ENCODE measurements at places on chromosomes 2 and 18.

GRCh38 chr2:150214626-150215025 lies 272.8 kb downstream of the RND3 start:
- no peak overlapping the region for H3K4me3 ChIP-seq
- H3K4me1 ChIP-seq = peaks cover 17% of the 10 kb centered on the region
- H3K36me3 ChIP-seq = no peaks in the 10 kb centered on the region
- no peak overlapping the region for H3K27ac ChIP-seq
- no peaks in the 10 kb centered on the region for H3K27me3 ChIP-seq
- no peak for DNase-seq

DNA sequence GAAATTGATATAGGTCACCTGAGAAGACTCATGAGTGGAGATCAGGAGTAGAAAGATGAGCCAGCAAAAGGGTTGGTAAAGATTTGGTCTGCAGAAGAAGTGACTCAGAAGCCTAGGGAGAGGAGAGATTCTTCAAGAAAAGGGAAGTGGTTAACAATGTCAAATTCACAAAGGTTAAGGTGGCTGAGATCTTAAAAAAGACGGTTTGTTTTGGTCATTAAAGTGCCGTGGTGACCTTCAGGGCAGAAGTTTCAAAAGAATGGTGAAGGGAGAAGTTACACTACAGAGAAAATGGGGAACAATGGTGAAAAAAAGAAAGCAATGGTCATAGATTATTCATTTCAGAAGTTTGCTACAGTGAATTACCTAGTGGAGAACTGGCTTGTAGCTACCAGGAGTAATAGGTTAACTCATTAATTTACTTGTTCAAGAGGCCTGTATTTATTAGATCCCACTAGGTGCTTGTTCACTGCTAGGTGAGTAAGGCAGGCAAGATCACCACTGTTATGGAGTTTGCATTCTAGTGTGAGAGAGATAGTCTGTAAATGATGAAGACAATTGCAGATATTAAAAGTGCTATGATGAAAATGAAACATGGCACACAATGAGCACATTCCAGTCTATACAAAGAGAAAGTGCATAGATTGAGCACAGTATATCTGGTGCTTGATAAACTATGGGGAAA lies 43.0 kb downstream of the FBXO48 start:
- H3K36me3 ChIP-seq = no peaks in the 10 kb centered on the region
- no peak for DNase-seq
- no peaks in the 10 kb centered on the region for H3K4me1 ChIP-seq
- H3K27me3 ChIP-seq = no peaks in the 10 kb centered on the region
- no peak overlapping the region for H3K4me3 ChIP-seq
- no peak overlapping the region for H3K27ac ChIP-seq

GRCh38 chr2:144914113-144914512 lies 394.2 kb upstream of the ZEB2 start:
- H3K36me3 ChIP-seq = no peaks in the 10 kb centered on the region
- no peaks in the 10 kb centered on the region for H3K27me3 ChIP-seq
- no peak overlapping the region for H3K4me3 ChIP-seq
- H3K4me1 ChIP-seq = no peaks in the 10 kb centered on the region
- no peak for DNase-seq

DNA sequence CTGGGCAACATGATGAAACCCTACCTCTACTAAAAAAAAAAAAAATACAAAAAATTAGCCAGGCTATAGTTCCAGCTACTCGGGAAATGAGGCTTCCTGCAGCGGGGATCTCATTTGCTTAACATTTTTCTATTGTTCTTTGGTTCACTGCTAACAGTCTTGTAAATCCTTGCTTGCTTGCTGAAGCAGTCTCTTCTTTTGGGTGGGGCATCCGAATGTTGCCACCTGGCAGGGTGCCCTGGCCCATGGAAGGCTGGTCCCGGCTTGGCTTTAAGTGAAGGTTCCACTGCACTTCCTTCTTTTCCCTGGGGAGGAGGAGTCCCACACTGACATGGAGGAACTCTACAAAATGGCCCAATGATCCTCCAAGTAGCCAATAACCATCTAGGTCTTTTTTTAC lies 6.0 kb upstream of the ANKRD29 start:
- DNase-seq = no peak
- no peaks in the 10 kb centered on the region for H3K4me1 ChIP-seq
- no peak overlapping the region for H3K4me3 ChIP-seq
- H3K27ac ChIP-seq = no peak overlapping the region
- no peaks in the 10 kb centered on the region for H3K36me3 ChIP-seq

DNA sequence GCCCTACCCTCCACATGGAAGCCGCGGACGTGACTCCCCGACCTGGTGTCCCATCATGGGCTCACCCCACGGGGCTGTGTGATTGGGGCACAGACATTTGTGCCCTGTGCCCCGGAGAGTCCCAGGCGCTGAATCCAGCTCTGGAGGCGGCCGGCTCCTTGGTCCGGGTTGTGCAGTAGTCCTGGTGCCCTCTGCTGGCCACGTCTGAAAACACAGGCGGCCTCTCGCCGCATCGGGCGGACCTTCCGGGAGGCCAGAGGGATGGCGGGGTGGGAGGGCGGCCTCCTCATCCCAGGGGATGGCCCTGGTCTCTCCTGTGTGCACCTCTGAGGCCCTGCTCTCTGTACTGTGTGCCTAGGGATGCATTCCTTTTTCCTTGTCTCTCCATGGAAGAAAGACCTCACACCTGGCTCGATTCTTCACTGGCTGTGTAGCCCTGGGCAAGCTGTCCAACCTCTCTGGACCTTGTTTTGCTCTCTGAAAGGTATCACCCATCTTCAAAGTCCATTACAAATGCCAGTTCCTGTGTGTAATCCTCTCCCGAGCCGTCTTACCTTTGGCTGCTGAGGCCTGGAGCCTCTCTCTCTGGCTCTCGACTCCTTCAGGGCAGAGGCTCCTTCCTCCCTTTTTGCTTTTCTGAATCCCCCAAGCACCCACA lies 27.6 kb downstream of the CELF4 start:
- peaks cover 36% of the 10 kb centered on the region for H3K4me1 ChIP-seq
- no peak overlapping the region for H3K27ac ChIP-seq
- H3K36me3 ChIP-seq = no peaks in the 10 kb centered on the region
- no peak overlapping the region for H3K4me3 ChIP-seq
- H3K27me3 ChIP-seq = peaks cover 76% of the 10 kb centered on the region

DNA sequence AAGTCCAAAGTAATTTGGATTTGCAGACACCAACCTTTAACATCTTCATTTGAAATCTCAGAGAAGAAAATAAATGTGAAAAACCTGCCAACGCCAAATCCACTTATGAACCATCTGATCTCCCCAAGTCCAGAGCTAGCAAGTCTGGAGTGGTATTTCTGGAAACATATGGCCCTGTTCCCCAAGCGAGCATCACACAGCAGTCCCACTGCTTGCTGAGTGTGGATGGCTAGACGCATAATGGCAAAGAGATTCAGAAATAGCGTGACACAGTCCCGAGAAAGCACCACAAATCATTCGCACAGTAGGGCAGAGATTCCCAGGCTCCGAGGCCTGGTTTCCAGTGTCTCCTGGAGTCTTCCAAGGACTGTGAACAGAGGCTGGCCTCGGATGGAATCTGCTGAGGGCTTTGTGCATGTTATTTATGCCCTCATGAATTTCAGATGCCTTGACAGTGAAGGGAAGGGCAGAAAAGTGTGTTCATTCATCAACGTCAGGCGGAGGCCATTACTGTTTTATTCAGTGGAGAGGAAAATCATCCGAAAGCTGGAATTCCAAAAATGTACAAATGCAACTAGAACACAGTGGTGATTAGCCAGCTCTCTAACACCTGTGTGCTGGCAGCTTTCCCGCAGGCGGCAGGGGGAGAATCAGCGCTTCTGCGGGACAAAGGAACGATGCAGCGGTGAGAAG lies 417.0 kb downstream of the EIPR1 start:
- no peak for DNase-seq
- no peaks in the 10 kb centered on the region for H3K36me3 ChIP-seq
- no peak overlapping the region for H3K4me3 ChIP-seq
- H3K27ac ChIP-seq = peak overlapping the region; percentile 74
- H3K4me1 ChIP-seq = peaks cover 25% of the 10 kb centered on the region

DNA sequence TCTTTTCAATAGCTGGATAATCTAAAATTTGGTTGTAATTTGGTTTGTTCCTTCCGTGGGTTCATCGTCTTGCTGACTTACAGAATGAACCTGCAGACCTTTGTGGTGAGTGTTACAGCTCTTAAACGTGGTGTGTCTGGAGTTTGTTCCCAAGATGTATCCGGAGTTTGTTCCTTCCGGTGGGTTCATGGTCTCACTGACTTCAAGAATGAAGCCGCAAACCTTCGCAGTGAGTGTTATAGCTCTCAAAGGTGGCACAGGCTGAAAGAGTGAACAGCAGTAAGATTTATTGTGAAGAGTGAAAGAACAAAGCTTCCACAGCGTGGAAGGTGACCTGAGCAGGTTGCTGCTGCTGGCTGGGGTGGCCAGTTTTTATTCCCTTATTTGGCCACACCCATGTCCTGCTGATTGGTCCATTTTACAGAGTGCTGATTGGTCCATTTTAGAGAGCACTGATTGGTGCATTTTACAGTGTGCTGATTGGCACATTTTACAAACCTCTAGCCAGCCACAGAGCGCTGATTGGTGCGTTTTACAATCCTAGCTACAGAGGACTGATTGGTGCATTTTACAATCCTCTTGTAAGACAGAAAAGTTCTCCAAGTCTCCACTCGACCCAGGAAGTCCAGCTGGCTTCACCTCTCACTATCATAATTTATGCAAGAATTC lies 16.6 kb downstream of the RALB start:
- H3K27ac ChIP-seq = no peak overlapping the region
- H3K4me1 ChIP-seq = no peaks in the 10 kb centered on the region
- H3K4me3 ChIP-seq = no peak overlapping the region

DNA sequence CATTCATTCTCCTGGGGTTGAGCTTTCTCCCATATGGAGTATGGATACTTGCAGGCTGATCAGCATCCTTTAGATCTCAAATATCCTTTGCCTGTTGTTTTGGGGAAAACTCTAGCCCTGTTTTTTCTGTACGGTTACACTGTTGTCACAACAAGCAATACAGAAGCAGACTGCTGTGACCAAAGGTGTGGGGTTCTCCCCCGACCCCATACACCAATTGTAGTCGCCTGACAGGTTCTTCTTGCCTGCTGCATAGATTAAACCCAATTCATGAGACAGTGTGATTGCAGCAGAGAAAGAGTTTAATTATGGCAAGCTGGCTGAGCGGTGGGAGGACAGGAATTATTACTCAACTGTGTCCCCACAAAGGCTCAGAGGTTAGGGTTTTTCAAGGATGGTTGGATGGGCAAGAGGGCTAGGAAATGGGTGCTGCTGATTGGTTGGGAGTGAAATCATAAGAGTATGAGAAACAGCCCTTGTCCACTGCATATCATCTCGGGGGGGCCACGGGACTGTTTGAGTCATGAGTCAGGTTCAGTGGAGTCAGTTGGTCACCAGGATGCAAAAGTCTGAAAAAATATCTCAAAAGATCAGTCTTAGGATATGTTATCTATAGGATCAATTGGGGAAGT lies 40.6 kb downstream of the ITGB1BP1 start:
- H3K4me3 ChIP-seq = no peak overlapping the region
- H3K27ac ChIP-seq = no peak overlapping the region
- H3K4me1 ChIP-seq = no peaks in the 10 kb centered on the region
- DNase-seq = no peak
- peaks cover 54% of the 10 kb centered on the region for H3K36me3 ChIP-seq

DNA sequence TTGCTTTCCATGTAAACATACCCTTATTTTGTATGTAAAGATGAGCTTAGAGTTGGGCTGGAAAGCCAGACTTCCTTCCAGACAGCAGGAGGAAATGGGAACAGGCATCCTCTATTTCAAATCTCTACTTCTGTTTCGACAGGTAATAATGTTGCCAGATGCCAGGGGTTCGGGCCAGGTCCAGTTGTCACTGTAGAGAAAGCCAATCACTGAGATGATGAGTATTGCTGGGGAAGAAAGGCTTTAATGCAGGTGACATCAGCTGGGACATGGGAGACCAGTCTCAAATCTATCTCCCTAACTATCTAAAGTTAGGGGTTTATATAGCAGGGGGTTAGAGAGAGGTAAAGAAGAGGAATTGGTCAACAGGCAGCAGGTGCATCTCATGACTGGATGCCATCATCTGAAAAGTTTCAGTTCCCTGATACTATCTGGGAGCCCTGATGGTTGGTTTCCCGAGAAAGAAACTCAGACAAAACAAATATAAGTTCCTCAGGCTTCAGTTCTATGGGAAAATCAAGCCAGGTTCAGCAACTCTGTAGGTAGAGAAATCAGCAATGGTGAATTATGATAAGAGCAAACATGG lies 9.3 kb upstream of the MTCL1 start:
- peaks cover 9% of the 10 kb centered on the region for H3K27me3 ChIP-seq
- H3K36me3 ChIP-seq = no peaks in the 10 kb centered on the region
- H3K4me3 ChIP-seq = no peak overlapping the region
- no peak overlapping the region for H3K27ac ChIP-seq

DNA sequence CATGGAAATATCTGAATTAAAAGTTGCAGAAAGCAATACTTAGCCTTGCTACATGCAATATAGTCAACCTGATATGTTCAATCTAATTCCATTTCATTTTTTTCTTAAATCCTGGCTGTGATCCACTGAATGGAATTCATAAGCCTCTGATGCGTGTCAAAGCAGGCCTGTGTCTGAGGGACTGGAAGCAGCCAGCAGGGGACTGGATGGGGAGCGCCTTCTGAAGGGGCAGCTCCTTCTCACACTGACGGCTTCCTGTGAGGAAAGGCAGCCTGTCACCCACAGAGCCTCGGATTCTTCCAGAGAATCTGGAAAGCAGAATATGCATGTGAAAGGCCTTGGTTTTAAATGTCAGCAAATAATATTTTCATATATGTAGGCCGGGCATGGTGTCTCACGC lies 73.5 kb downstream of the KCNF1 start:
- H3K4me1 ChIP-seq = peaks cover 5% of the 10 kb centered on the region
- H3K27ac ChIP-seq = no peak overlapping the region
- H3K27me3 ChIP-seq = peaks cover 9% of the 10 kb centered on the region

- no peak for DNase-seq
- H3K36me3 ChIP-seq = peaks cover 4% of the 10 kb centered on the region
- H3K4me3 ChIP-seq = no peak overlapping the region
- no peak overlapping the region for H3K27ac ChIP-seq
- H3K4me1 ChIP-seq = no peaks in the 10 kb centered on the region
- H3K27me3 ChIP-seq = no peaks in the 10 kb centered on the region
Measured at GRCh38 chr2:149782572-149782971, 195.0 kb upstream of the MMADHC start.

- H3K27me3 ChIP-seq = no peaks in the 10 kb centered on the region
- H3K36me3 ChIP-seq = no peaks in the 10 kb centered on the region
- DNase-seq = no peak
- no peak overlapping the region for H3K4me3 ChIP-seq
- H3K4me1 ChIP-seq = peaks cover 5% of the 10 kb centered on the region
Measured at GRCh38 chr2:187915810-187916209, 361.6 kb upstream of the TFPI start.

DNA sequence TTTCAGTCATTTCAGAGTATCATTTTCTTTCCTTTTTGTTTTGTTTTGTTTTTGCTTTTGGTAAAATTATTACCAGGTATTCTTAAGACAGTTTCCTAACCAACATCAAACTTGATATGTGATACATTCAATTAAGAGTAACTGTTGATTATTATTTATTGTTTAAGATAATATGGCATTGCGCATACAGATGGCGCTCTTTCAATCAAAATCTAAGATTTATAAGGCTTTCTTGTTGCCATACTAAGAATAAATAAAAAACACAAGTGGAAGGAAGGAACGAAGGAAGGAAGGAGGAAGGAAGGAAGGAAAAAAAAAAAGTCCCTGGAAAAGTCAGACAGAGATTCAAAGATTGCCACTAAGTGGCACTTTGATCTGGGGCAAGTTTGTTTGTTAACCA lies 1308.7 kb upstream of the FAM98A start:
- no peak overlapping the region for H3K4me3 ChIP-seq
- H3K4me1 ChIP-seq = no peaks in the 10 kb centered on the region
- no peak overlapping the region for H3K27ac ChIP-seq
- no peaks in the 10 kb centered on the region for H3K36me3 ChIP-seq

- H3K4me3 ChIP-seq = no peak overlapping the region
- DNase-seq = no peak
- H3K27ac ChIP-seq = no peak overlapping the region
- H3K36me3 ChIP-seq = peaks cover 4% of the 10 kb centered on the region
Measured at GRCh38 chr2:150620855-150621254, 133.4 kb upstream of the RND3 start.
